ENCODE measurements at places on chromosomes 1 and 21.
A peak's percentile ranks its signal among the peaks of the same experiment; 100 is the strongest.

GRCh38 chr1:31572323-31573104 lies 3.8 kb upstream of the TINAGL1 start:
- DNase-seq: no peak

DNA sequence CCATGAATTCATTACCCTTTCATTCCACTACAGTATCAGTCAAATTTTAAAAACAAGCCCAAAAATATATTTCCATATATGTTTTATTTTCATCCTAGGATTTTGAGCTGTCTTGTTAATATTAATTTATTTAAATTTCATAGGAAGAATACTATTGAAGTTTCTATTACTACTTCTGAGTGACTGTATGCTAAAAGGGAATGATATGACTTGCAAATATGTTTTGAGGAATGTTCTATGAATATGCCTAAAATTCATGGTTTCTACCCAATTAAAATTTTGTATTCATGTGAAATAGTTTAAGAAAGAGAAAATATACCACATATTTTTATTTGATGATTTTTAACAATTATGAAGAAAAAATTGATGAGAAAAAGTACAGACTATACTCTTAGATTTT lies 52.9 kb upstream of the BACH1 start:
- no peak for DNase-seq

DNA sequence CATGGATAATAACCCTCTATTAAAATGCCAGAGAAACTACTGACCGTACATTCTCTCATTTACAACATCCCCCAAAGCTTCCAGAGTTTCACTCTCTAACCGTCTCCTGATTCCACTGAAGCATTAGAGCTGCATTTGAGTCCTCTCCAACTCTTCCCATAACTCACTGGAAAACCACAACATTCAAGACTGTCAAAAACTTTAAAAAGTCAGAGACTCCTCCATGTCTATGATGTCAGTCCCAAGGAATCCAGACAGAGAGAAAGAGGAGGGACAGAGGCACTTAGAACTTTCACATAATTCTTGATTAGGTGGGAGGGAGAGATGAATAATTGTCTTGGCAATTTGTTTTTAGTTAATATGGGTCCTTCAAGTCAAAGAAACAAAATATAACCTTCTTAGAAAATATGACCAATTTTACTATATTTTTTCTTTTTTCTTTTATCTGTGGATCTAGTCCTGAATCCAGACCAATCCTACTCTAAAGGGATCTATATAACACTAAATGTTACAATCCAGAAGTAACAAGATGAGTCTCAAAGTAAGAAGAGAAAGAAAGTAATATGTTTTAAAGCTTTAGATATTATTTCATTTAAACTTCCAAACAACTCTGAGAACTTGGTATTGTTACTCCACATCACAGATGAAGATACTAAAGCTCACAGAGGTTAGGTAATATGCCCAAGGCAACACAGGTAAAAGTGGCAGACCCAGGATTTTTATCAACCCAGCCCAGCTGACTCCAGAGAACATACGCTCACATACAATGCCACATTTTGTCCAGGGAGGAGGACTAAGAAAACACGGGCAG lies 23.8 kb downstream of the OTUD7B start:
- DNase-seq: no peak

DNA sequence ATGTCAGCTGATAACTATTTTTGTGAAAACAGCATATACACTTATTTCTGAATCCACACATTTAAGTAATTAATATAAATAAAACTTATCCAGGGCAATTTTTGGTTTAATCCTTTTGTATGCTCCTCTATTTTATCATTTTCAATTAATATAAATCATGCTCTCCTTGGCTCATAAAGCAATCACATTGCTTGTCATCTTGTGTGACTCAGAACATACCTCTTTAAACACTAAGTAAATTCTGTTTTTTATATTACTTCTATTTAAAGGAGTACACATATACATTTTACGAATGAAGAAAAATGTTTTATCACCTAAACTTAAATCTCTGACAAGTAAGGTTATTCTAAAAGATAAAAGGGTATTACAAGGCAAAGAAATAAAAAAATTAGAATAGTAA lies 175.3 kb downstream of the USH2A start:
- DNase-seq: no peak

GRCh38 chr1:117653732-117654492 lies 48.1 kb downstream of the TENT5C start:
- peak; percentile 60 for DNase-seq

DNA sequence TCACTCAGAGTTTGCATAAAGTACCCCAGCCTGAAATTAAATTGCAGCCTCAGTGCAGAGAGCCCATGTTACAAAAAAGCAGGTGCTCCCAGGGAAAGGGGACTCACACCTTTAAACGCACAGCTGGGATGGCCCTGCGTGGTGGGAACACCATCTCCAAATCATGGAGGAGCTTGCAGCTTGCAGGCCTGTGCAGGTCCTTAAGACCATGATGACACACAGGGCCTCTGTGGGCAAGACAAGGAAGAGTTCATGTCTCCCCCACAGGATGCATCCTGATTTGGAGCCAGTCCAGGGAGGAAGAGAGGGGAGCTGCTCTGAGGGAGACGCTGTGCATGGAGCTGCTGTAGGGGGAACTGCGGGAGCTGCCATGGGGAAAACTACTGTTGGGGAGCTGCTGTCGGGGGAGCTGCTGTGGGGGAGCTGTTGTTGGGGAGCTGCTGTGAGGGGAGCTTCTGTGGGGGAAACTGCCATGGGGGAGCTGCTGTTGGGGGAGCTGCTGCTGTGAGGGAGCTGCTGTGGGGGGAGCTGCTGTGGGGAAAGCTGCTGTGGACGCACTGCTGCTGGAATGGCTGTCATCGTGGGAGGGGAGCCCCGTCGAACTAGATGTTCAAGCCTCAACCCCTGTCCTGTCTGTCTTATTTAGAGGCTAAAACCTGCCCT lies 113.9 kb downstream of the MATN1 start:
- DNase-seq: no peak

GRCh38 chr1:112061901-112062320 lies 72.4 kb upstream of the KCND3 start:
- peak; percentile 3 for DNase-seq

DNA sequence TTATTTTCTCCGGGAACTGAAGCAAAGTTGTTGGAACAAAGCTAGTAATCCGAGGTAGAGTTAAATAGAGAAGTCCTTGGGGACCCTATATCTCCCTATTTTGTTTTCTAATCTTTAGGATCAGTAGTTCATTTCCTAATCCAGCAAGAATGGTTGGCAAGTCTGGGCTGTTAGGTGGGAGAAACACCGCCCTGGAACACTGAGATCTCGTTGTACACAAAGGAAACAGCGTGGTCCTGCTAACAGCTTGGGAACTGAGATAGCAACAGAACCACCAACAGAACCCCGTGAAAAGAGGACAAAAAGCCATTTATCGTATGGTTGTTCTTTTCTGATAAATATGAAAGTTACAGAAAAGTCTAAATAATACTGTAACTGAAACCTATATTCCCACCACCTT lies 121.9 kb upstream of the CDC42BPA start:
- DNase-seq: no peak

- DNase-seq: no peak
These were observed 3.0 kb upstream of the RGS8 start for GRCh38 chr1:182687361-182687760.

DNA sequence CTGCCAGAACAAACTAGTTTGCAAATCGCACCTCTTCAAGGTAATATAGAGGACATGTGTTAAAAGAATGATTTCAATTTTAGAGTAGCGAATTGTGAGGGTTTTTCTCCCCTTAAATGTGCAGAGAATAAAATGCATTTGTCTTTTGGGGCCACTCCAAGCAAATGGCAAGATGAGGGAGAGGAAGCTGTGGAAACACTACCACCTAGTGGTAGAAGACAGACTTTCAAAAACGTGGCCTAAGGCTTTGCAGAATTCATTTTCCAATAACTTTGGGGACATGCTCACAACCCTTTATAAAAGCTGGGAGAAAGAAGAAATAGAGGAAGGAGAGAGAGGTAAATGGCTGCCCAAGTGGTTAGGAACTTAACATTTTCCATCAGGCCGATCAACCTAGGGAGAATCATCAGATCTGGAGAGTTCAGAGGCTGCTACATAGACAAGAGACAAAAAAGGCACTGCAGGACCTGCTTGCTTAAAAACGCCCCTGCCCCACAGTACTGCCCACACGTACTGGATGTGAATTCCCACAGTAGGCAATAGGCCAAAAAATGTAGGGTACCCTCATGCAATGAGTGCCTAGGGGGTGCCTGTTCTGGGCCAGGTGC lies 15.7 kb upstream of the RCAN1 start:
- DNase-seq: no peak

DNA sequence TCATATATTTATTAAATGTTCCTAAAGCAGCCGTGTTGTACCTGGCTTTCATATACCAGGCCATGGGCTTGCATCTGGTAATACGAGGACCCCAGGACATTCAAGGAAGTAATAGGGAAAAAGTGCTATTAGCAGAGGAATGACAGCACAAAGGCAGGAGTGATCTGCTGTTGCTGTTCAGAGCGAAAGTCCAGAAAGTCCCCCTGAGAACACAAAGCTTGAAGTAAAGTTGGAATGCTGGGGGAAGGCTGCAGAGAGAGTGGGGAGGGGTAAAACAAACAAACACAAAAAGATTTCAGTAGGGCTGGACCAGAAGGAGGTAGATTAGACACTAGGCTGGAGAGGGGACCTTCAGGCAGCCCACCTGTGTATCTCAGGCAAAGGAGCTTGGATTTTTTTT lies 94.6 kb upstream of the C8B start:
- DNase-seq: no peak

DNA sequence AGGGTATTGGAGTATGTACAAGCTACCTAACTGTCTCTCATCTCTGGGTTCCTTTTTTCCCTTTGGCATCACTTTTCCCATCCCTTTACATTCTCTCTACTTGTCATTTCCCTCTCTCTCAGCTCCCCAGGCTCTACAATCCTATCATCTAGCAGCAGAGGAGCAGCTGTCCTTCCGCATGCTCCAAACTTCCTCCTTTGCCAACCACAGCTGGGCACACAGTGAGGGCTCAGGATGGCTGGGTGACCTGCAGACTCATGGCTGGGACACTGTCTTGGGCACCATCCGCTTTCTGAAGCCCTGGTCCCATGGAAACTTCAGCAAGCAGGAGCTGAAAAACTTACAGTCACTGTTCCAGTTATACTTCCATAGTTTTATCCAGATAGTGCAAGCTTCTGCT lies 561 bp downstream of the CD1E start:
- no peak for DNase-seq

DNA sequence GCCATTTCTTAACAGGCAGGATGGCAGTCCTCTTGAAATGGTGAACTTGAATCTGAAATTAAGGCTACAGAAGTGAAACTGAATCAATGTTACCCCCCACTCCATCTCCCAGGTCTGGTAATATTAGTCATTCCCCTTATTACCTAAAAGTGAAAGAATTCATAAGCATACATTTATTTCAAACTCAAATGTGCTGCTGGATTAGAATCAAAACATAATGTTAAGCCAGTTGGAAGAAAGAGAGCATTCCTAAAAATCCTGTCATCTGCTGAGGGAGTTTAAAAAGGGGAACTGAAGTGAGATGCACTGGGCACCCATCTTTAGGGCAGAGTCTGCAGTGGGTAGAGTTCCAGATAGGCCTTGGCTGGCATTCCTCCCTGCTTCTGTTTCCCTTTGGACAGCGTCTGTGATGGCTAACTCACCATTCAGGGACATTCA lies 17.4 kb downstream of the KIAA0319L start:
- DNase-seq: no peak

DNA sequence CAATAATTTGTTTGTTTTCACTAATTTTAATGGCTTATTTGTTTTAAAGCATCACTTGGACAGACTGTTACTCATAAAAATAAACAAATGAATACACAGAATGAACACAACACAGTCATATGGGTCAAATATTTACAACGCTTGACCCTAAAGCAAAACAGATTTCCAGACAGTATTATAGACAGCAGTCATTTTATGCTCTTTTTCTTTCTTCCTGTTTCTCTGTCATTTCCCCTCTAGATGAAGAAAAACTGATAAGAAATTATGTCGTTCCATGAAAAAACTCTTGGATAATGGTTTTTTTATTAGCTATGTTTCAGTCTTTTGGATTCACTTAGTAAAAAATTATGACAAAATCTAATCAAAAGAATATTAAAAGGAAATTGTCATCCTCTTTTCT lies 297.3 kb upstream of the NEGR1 start:
- no peak for DNase-seq

DNA sequence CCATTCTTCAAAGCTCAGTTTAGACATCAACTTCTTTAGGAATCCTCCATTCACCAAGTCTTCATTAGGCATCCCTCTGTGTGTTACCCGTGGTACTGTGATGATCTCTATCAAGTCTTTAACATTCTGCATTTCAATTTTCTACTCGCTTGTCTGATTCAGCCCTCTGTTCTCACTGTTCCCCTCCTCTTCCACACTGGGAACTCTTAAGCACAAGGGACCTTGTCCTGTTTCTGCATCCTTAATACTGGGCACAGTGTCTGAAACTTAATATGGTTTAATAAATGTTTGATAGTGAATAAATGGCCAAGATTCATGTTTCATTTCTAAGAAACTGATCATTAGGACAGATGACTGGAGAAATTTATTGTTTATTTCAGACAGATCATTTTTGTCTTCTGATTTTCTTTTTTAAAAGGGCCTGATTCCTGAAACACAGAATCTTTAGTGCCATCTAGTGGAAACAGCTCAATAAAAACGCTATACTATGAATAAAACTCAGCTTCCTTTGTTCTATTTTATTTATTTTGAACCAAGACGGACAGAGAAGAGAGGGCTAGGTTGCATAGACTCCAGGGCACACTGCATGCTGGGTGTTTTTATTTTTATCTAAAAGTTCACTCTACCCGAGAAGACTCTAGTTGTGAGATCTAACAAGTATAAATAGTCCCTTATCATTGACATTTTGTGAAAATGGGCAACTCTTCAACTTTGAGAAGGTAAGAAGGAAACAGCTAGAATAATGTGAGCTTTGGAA lies 7.0 kb upstream of the TRIM45 start:
- DNase-seq: no peak

DNA sequence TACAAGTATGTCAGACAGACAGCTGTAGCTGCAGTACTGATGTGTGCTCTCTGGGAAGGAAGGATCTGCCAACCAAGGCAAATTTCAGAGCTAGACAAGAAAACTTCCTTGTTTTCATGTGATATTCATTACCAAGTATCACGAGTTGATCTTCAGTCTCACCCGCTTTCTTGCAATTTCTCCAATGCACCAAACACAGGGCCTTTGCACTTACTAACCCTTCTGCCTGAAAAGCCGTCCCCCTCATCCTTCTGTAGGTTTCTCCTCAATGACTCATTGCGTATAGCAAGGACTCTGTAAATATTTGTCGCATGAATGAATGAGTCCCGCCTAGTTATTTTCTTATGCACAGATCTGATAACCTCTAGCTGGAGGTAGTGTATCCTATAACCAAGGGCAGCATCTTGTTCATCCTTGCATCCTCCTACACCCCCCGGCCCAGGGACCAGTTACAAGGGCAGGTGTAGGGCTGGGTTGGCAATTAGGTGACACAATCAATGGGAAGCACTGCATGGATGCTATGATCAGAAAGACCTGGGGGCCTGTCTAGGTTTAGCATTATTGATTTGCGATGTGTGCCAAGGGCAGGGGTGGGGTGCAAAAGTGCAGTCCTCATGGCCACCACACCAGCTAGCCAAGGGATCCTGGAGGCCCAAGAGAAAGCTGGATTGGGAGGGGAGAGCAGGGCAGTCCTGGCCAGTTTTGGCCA lies 51.4 kb upstream of the GPR157 start:
- no peak for DNase-seq

- no peak for DNase-seq
These were observed 465.5 kb downstream of the MATN1 start for GRCh38 chr1:30257742-30258380.

GRCh38 chr21:41768437-41769042 lies 1.7 kb upstream of the RIPK4 start:
- DNase-seq: peak; percentile 19

Measured in activated T-cell treated with anti-CD3 and anti-CD28 coated beads, Interleukin-2, amount 50 U/mL, for 72 hours (primary cell).